ENCODE measurements at places on chromosomes 16 and 17.
A peak's percentile ranks its signal among the peaks of the same experiment; 100 is the strongest.

GRCh38 chr17:75762513-75763268, 2.3 kb downstream of the GALK1 start:
- no peak for DNase-seq

DNA sequence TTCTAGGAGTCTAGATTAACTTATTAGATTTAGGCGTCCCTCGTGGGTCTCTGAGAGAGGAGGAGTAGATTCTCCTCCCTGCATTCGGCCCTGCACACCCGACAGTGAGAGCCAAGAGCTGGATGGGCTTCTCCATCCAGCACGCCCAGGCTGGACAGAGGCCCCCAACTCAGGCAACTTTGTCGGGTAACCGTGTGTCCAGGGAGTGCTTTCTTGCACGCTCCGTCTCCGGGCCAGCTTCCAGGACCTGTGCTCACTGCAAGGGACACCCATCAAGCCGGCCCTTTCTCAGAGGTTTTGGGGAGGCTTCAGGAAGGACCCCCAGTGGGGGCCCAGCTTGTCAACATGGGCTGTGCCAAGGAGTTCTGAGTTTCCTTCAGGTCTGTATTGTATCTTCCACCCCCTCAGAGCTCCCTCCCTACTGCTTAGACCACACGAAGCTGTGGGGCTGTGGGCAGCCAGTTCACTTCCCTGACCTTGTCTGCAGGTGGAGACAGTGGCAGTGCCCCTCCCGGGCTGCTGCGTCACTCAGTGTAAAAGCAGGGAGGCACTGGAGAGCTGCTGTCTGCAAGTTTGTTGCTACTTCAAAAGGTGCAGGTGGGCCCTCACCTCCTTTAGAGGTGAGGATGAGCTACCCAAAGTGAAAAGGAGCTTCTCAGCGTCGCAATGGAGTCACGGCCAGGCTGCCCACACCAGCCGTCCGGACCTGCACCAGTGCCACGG, 24.0 kb upstream of the C16orf78 start:
- no peak for DNase-seq

GRCh38 chr17:42406615-42407288, 16.3 kb downstream of the CAVIN1 start:
- DNase-seq, result no peak

GRCh38 chr16:89656435-89657121, 930 bp downstream of the CHMP1A start:
- DNase-seq, result no peak

DNA sequence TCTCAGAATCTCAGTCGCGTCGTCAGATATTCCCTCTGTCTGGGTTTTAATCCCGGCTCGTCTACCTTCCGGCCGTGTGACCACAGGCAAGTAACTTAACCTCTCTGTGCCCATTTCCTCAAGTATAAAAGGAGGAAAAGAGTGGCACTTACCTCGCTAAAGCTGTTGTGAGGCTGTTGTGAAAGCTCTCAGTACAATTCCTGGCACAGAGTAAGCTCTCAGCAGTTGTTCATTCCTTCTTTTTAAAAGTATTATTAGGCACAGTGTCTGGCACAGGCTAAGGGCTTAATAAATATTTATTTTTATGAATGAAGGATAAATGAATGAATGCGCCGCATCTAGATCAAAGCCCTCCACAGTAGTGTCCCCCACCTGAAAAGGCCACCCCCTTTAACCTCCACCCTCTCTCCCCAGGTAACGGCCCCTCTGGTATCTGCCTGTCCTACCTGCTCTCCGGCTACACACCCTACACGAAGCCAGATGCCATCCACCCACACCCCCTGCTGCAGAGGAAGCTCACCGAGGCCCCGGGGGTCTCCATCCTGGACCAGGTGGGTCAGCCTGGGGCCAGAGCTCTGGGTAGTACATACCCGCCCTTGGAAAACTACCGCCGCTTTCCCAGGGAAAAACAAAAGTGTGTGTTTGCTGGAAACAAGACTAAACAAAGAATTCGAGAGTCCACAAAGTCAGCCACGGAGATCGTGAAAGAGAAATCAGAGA, 6.0 kb downstream of the OSGIN1 start:
- no peak for DNase-seq

GRCh38 chr16:67936124-67936879, at the start of gene PSMB10:
Gene PSMB10 (minus strand): TSS chr16:67936850. CDS start chr16:67936749, 101 bp downstream.
- peak; percentile 16 for DNase-seq

GRCh38 chr17:78886954-78887353, 16.0 kb downstream of the CEP295NL start:
- no peak for DNase-seq

- no peak for DNase-seq
Measured at GRCh38 chr17:9974448-9975381, 69.6 kb upstream of the RCVRN start.

DNA sequence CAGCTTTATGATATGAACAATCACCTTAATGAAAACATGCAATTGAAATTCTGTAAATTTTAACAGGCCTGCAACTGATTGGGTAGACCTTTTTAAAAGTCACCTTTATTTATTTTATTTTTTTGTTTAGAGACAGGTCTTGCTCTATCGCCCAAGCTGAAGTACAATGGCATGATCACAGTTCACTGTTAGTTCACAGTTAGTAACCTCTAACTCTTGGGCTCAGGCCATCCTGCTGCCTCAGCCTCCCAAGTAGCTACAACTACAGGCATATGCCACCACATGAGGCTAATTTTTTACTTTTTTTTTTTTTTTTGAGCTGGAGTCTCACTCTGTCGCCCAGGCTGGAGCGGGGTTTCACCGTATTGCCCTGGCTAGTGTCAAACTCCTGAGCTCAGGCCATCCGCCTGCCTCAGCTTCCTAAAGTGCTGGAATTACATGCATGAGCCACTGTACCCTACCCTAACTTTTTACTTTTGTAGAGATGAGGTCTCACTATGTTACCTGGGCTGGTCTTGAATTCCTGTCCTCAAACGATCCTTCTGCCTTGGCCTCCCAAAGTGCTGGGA, 28.0 kb downstream of the AP1G1 start:
- no peak for DNase-seq

GRCh38 chr17:76266244-76266938, 1.2 kb downstream of the UBALD2 start:
- DNase-seq, result no peak

DNA sequence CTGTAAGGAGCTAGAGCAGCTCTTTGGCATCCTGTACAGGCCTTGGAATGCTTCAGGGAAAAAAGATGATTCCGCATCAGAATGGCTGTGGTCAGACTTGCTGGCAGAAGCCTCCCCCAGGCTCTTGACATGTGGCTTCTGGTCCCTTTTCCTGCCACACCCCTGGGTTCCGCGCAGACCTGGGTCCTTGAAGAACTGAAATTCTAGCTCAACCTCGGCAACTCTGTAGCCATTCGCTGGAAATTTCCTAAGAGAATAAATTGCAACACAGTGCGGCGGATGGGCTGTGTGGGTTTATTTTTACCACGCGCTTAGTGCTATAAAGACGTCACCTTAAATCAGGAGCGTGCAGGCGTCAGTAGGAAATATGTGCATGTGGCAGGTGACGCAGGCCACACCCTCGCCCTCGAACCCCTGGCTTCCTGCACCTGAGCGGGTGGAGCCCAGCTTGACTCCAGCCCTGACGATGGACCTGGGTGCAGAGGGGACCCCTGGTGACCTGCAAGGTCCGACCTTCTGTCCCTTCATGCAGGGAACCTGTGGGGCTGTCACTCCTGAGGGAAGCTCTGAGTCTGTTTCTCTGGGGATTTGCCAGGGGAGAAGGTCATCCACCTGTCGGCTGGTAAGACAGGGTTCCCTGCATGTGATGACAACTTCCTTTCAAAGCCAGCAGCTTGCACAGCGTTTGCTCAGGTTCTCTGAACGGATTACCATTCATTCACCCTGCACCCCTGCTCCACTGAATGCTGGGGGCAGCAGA, 46.3 kb downstream of the METRNL start:
- DNase-seq, result no peak

GRCh38 chr17:66240630-66241029, 11.4 kb upstream of the APOH start:
- no peak for DNase-seq

DNA sequence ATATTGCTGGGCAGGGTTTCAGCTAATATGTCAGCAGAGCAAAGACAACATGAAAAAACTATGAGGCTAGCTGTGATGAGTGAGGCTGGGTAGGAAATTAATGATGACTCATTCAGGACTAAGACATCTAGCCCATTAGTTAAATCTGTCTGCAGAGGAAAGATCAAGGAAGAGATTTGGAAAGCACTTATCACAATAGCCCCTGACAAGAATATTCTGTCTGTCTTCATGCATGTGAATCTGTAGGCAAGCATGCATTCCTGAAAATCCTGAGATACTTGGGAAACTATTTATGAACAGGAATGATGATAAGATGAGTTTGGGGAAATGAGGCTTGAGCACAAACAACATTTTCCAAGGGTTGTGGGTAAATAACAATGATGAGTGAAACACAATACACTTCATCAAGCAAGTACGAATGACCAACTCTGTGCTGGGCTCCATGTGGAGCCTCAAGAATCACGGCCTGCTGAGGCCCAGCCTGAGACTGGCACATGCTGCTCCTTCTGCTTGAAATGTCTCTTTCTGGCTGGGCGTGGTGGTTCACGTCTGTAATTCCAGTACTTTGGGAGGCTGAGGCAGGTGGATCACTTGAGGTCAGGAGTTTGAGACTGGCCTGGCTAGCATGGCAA, 96.5 kb upstream of the ASIC2 start:
- no peak for DNase-seq

GRCh38 chr16:51166541-51166940, 15.5 kb upstream of the SALL1 start:
- no peak for DNase-seq

DNA sequence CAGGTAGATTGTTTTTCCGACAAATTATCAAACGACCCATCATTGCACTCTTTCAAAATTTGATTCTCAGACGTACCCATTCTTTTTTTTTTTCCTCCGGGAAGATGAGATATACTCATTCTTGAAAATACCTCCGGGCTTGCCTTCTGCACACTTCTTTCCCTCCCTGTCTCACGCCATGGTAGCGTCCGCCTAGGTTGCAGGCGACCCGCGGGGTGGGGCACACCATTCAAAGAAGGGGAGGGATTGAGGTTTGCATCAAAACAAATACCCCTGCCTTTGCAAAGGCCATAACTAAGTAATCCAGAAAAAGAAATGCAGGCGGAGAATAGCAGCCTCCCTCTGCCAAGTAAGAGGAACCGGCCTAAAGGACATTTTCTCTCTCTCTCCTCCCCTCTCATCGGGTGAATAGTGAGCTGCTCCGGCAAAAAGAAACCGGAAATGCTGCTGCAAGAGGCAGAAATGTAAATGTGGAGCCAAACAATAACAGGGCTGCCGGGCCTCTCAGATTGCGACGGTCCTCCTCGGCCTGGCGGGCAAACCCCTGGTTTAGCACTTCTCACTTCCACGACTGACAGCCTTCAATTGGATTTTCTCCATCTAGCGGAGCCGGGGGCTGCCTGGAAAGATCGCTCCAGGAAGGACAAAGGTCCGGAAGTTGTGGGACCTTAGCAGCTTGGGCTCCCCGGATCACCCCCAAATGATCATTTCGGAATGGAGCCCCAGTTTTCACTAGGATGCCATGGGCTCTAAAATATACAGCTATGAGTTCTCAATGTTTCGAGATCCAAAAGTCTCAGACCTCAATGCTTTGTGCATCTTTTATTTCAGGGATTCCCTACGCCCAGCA, 843 bp downstream of the TP53 start:
- DNase-seq, result peak; percentile 80

GRCh38 chr16:27326738-27327585, 13.2 kb downstream of the IL4R start:
- DNase-seq, result no peak

GRCh38 chr16:10123141-10123540, 59.1 kb downstream of the GRIN2A start:
- no peak for DNase-seq

GRCh38 chr17:46028374-46028773, 29.3 kb downstream of the STH start:
- DNase-seq, result no peak

DNA sequence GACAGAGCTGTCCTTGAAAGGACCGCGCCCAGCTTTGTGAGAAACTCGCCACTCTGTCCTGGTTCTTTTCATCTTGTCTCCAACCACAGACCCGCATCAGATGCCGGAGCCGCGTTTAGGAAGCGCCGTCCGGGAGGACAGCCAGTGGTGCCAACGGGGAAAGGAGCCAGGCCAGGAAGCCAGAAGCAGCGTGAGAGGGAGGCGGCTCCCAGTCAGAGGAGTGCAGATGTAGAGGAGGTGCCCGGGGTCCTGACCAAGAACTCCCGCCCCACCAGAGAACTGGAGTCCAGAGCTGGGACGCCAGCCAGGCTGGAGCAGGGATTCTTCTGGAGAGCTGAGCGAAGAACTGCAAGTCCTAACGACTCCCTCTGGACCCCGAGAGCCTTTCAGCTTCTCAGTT, 49.3 kb upstream of the TNRC6C start:
- DNase-seq, result no peak

- DNase-seq, result no peak
Measured at GRCh38 chr16:58284031-58284430, 10.8 kb downstream of the PRSS54 start.

GRCh38 chr17:10792151-10792550, 11.7 kb downstream of the TMEM238L start:
- no peak for DNase-seq

- DNase-seq, result no peak
Measured at GRCh38 chr17:69093279-69093789, 32.6 kb upstream of the ABCA9 start.

DNA sequence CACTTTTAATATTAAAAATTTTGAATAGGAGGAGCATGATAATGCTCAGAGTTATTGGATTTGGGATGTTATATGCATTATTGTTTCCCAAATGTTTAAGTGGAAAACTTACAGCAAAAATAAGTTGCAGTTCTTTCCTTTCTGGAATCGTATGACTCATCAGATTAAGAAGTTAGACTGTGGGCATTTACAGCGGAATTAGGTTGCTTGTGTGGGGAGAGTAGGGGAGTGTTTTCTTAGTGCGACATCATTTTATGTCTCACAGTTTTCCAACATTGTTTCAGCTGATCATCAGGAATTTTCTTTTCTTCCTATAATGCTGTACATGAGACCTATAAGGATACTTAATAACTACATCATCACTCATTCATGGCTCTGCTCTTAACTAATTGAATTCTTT, 1631.8 kb downstream of the CDH8 start:
- DNase-seq, result no peak

GRCh38 chr17:79944251-79944812, 91.3 kb downstream of the TBC1D16 start:
- DNase-seq, result no peak

- peak; percentile 92 for DNase-seq
Measured at GRCh38 chr16:75566040-75566757, at the start of gene GABARAPL2. Gene GABARAPL2 (plus strand): TSS chr16:75566379. CDS start chr16:75566487, 108 bp downstream.

Data from activated gamma-delta T cell treated with Interleukin-2 at 50 U/mL for 16 hours (primary cell).